ENCODE measurements at places on chromosomes 1 and 21.

GRCh38 chr1:236269439-236269838 lies 12.3 kb downstream of the ERO1B start:
- DNase-seq: no peak

- DNase-seq: no peak
Observed at GRCh38 chr21:38820471-38821239, 14.9 kb downstream of the ETS2 start.

DNA sequence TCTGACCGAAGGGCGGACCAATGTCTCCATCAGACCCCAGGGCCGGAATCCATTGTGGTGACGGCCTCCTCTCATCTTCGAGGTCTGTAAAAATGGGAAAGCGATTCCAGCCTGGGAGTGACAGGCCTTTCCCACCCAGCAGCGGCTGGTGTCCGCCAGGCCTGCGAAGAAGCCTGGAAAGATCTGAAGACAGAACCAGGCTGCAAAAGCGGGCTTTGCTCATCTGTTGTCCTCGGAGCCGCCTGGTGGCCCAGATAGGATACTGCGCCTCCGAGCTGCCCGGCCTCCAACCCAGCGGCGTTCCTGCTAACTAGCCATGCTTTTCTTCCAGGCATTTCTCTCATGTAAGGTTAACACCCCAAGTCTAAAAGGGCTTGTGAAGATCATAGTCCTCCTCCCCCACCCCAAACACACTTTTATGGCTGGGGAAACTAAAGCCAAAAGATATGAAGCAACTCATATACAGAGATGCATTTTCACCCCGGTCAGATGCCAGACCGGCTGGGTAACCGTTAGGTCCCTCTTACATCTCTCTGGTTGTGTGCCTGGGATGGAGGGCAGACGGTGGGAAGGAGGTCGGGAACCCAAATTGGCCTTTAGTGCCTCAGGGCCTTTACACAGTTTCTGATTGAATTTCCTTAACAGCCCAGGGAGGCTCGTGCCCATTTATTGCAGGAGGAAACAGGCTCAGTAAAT lies 1.9 kb upstream of the DHRS3 start:
- peak; percentile 94 for DNase-seq

- DNase-seq: peak; percentile 3
Observed at GRCh38 chr1:103788377-103788776, 38.7 kb downstream of the AMY1C start.

DNA sequence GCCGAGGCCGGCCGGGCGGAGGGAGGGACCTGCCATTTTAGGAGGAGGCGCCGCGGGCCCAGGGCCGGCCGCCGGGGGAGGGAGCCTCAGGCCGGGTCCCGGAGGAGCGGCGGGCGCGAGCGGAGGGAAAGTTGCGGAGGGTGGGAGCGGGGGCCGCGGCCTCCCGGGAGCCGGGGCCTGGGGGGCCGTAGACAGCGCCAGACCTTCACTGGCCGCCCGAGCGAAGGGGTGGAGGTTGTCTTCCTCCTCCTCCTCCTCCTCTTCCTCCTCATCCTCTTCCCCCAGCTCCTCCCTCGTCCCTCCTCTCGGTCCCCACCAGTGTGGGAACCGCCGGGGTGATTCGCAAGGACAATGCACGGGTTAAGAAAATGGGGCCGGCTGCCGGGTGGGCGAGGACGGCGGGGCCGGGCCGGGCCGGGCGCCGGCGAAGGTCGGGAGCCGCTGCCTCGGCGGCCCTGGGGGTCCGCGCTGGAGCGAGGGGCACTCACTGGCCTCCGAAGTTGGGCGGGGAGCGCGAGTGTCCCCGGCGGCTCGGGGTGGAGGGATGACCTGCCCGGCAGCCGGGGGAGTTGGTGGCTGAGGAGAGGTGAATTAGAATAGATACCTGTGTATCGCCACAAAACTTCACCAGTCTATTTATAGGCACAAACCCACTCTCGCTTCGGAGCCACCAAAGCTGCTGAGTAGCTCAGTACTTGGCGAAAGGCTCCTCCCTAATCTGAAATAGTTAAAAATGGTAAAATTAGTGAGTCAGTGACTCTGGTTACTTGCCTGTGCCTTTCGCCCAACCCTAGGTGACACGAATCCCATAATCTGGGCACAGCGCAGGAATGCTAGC lies 1.3 kb downstream of the DYRK1A start:
- peak; percentile 49 for DNase-seq

DNA sequence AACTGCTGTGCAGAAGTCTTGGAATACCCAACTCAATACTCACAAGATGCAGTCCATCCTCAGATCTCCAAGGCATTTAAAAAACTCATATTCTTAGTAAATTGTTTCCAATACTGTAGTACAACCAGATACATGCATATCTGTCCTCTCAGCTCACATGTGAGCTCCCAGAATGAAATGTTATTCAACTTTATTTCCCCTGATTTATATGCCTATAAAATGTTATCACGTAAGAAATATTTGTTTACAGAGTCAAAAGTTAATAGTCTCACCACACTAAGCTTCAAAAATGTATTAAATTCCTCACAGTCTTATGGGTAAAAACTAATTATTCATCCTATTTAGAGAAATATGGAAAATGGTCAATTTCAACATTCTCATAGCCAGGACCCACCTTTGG lies 56.6 kb downstream of the LTN1 start:
- no peak for DNase-seq

- DNase-seq: no peak
Observed at GRCh38 chr1:99086057-99086456, 81.4 kb upstream of the PLPPR5 start.

DNA sequence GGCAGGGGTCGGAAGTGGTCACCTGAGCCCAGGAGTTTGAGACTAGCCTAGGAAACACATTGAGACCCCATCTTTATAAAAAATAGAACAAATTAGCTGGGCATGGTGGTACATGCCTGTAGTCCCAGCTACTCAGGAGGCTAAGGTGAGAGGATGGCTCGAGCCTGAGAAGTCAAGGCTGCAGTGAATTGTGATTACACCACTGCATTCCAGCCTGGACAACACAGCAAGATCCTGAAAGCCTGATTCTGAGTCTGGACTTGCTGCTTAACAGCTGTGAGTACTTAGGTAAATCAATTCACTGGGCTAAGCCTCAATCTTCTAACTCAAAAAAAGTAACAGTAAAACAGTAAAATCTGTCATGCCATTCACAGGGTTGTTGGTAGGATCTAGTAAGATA lies 4.9 kb downstream of the TRAPPC3 start:
- DNase-seq: no peak

GRCh38 chr1:201276891-201277290 lies 6.4 kb upstream of the PKP1 start:
- no peak for DNase-seq

GRCh38 chr21:42701706-42702456 lies 48.5 kb downstream of the PDE9A start:
- DNase-seq: no peak

GRCh38 chr21:35510957-35511695 lies 462.0 kb upstream of the RUNX1 start:
- DNase-seq: peak; percentile 28

DNA sequence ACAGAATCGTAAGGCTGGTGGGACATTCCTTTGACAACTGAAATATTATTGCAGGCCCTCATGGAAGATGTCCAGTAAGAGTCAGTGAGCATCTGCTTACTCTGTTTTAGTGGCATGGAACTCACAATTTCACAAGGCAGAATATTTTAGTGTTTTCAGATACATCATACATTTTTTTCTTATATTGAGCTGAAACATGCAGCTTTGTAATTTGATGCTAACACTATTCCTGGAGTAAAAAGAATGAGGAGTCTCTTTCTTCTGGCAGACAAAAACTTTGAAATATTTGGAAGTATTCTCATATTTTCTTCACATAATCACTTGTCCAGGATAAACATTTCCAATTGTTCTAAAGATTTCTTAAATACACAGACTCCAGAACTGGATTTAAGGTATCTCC lies 17.7 kb downstream of the CLDN17 start:
- no peak for DNase-seq

DNA sequence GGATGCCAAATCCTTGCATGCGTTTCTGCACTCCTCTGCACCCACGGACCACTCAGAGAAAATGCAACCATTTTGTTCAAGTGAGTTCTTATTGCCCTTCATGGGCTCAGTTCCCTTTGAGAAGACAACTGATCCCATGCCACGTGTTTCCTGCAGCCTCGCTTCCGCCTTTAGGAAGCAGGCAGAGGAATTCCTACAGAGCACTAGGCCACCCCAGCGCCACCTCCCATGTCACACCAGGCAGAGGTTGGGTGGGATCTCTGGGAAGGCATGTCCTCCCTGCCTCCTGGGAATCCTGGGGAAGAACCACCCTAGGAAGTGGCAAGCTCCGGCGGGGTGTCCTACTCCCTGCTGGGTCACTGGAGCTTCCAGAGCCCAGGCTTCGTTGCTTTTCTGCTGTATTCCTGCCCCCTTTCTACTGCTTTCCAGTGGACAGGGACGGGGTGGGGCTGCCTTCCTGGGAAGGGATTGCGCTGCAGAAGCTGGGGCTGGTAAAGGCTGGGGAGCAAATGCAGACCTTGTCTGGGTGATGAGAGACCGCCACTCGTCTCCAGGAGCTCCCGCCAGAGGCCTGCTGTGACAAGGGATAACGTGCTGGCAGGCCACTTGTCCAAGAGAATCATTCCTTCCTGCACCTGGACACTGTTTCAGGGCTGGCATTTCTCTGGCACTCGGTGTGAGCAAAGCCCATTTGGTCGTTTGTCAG lies 478.2 kb upstream of the VAMP3 start:
- no peak for DNase-seq

- peak; percentile 23 for DNase-seq
Observed at GRCh38 chr1:28927648-28928313, 13.4 kb downstream of the EPB41 start.

DNA sequence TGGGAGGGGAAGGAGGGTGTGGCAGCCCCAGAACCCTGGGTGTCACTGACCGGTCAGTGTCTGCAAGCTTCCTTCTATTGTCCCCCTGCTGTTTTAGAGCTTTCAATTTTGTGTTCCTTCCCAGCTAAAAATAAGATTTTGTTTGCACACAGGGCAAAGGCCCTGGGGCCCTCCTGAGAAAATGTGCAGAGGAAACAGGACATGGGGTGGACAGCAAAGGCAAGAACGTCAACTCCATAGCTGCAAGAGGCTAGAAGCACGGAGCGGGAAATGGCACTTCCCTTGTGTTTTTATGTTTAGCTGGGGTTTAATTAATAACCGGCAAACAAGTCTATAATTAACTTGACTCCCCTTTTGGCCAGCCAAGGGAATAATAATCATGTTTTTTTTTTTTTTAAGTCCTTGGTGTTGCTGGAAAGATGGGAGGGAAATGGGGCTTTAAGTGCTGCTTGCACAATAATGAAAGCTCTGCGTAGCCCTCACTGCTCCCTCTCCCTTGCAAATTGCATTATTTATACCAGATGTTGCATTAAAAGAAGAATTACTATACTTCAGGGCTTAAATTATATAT lies 261.4 kb upstream of the USP24 start:
- DNase-seq: peak; percentile 13

- no peak for DNase-seq
Observed at GRCh38 chr1:100076744-100077143, 56.0 kb downstream of the SASS6 start.

DNA sequence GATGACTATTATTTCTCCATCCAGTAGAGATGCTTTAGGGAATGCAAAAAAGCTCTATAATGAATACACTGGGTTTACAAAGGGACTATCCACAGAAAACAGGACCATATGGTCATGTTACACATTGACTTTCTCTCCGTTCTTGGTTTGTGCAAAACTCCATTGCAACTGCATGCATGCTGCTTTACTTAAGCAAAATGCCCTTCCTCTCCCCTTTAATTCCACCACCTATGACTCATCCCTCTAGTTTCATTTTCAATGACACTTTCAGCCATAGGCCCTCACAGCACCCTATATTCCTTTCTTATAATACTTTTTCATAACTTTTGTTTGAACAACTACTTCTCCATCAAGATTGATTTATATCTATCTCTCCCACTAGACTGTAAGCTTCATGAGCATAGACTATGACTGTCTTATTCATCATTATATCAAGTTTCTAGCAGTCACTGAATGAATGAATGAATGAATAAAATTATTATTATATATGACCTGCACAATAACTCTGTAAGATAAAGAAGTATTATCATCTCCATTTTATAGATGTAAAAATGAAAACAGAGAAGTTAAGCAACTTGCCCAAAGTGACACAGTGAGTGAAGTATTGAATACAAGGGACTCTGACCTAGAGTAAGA lies 248.9 kb downstream of the PLPP3 start:
- peak; percentile 86 for DNase-seq

DNA sequence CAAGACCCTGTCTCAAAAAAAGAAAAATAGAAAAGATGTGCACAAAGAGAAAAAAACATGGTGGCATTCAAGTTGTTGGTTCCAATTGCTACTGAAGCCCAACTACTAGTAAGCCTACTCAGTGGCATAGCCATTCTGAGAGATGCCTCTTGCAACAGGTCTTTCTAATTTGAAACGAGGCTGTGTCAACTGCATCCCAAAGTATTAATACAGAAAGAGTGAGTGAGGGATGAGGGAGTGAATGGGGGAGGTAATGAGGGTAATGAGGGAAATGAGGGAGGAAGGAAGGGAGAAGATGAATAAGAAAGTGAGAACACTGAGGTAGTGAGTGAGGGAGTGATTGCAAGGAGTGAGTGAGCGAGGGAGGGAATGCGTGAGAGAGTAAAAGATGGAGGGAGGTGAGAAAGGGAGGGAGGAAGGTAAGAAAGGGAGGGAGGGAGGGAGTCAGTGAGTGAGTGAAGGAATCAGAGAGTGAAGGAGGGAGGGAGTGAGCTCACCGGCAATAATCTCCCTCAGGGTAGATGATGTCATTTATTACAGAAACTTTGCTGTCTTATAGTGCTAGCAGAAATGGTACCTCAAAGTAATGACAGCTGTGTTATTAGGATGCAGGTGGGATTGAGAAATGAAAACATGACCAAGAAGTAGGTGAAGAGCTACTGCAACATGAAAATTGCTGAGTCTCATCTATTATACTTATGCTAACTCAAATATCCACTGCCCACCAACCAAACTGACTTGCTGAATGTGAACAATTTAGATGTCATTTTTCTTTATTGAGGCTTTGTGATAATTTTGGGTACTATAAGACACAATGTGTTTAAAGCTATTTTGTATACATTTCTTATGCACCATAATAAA lies 75.6 kb upstream of the ADAM30 start:
- DNase-seq: no peak

DNA sequence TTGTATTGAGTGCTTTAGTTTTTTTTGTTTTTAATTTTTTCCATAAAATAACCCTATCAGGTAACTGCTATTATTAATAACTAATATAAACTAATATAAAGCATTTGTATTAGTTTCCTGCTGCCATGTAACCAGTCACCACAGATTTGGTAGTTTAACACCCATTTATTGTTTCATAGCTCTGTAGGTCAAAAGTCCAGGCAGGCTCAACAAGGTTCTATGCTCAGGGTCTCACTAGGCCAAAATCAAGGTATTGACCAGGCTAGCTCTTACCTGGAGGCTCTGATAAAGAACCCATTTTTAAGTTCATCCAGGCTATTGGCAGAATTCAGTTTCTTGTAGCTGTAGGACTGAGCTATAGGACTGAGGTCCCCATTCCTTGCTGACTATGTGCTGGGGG lies 189.4 kb downstream of the DAB1 start:
- DNase-seq: no peak

All from choroid plexus epithelial cell (primary cell).